ENCODE measurements at places on chromosomes 16 and 17. TPM values are rescaled to one million over a fixed set of nuclear protein-coding genes. Genes with fewer than 3 reads are reported as not detected.
A peak's percentile ranks its signal among the peaks of the same experiment; 100 is the strongest.

Gene OSGIN1
- total RNA-seq = 1.2 TPM

Gene VTN
- 6.7 TPM for total RNA-seq

Gene TPPP3
- total RNA-seq = 1.2 TPM

Gene RHBDL1
- 3.3 TPM for total RNA-seq

Gene USP31
- 19.9 TPM for total RNA-seq

Gene FZD2
- total RNA-seq = 42.1 TPM

Gene CHD9NB
- 12.2 TPM for total RNA-seq

Gene VPS25
- total RNA-seq = 119 TPM

Gene SNX20
- not detected for total RNA-seq

Gene ABI3
- total RNA-seq = 1.7 TPM

DNA sequence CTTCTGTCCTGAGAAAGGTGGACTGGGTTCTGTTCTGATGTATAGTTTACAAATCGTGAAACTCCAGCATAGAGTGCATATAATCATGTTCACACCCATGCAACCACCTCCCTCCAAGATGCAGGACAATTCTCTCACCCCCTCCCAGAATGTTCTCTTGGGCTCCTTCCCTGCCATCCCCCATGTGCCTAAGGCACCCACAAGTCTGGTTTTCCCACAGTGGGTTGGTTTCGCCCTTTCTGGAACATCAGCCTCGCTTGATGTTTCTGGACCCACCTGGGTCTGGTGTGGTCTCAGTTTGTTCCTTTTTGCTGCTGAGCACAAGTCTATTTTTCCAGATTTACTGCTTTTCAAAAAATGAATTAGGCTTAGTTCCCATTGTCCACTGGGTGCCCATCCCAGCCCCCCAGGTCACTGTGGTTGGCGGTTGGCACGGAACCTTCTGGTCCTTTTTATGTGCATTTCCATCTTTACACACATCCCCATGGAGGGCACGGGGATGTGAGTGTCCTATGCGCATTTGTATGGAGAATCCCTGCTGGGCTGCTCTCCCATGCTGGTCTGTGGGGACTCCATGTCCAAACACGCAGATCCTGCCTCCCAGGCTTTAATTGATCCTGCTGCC lies 19.0 kb downstream of the MAP2K3 start:
- peaks cover 28% of the 10 kb centered on the region for H3K36me3 ChIP-seq
- no peaks in the 10 kb centered on the region for H3K4me1 ChIP-seq
- no peaks in the 10 kb centered on the region for H3K27me3 ChIP-seq
- H3K27ac ChIP-seq = no peak overlapping the region
- no peak overlapping the region for H3K4me3 ChIP-seq

- no peak overlapping the region for H3K27ac ChIP-seq
- H3K4me3 ChIP-seq = no peak overlapping the region
- H3K27me3 ChIP-seq = no peaks in the 10 kb centered on the region
- DNase-seq = no peak
Observed at GRCh38 chr16:50944436-50944835, 202.6 kb downstream of the CYLD start.

DNA sequence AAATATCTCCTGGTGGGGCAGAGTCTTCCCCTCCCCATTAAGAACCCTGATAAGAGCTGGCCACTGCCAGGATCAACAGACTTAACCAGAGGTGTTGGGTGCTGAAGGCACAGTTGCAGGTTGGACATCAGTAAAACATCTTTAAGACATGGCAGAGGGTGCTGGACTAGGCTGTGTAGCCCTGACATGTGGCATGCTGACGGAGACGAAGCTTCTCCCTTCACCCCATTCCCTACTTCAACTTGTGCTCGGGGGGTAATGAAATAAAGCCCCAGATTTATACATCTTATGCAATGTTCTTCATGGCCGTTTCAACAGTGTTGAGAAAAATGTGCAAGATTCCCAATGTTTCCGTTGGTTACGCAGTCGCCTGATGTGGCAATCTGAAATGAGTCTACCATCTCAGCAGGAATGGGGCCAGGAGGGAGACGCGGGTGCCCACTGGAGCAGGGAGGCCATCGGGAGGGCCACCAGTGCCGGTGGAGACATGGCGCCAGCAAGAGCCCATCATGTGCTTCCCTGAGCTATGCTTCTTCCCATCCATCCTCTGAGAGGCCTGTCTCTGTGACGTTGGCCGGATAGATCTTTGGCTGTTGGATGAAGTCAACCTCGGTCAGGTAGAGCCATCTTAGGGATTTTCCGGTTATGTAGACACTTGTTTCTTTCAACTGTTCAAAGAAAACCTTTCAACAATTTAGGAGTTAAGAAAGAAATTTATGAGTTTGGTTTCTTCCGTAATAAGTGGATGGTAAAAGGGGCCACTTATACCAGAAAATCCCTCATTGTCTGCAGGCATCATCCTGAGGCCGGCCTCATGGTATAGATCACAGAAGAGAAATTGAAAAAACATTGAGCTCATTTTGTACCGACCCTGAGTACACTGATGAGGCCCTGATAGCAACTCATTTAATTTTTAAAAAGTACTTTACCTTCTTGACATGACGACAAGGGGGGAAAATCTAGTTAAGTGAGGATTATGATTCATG lies 6.4 kb downstream of the IRF8 start:
- no peaks in the 10 kb centered on the region for H3K36me3 ChIP-seq

- no peak overlapping the region for H3K27ac ChIP-seq
- H3K36me3 ChIP-seq = peaks cover 97% of the 10 kb centered on the region
- no peak for DNase-seq
- H3K4me3 ChIP-seq = no peak overlapping the region
- no peaks in the 10 kb centered on the region for H3K4me1 ChIP-seq
Observed at GRCh38 chr17:47678196-47678595, 15.8 kb upstream of the TBKBP1 start.

GRCh38 chr17:9256751-9257629 lies 235.7 kb downstream of the NTN1 start:
- H3K27ac ChIP-seq = no peak overlapping the region
- no peaks in the 10 kb centered on the region for H3K36me3 ChIP-seq
- H3K4me1 ChIP-seq = peaks cover 22% of the 10 kb centered on the region
- H3K27me3 ChIP-seq = no peaks in the 10 kb centered on the region
- DNase-seq = no peak

DNA sequence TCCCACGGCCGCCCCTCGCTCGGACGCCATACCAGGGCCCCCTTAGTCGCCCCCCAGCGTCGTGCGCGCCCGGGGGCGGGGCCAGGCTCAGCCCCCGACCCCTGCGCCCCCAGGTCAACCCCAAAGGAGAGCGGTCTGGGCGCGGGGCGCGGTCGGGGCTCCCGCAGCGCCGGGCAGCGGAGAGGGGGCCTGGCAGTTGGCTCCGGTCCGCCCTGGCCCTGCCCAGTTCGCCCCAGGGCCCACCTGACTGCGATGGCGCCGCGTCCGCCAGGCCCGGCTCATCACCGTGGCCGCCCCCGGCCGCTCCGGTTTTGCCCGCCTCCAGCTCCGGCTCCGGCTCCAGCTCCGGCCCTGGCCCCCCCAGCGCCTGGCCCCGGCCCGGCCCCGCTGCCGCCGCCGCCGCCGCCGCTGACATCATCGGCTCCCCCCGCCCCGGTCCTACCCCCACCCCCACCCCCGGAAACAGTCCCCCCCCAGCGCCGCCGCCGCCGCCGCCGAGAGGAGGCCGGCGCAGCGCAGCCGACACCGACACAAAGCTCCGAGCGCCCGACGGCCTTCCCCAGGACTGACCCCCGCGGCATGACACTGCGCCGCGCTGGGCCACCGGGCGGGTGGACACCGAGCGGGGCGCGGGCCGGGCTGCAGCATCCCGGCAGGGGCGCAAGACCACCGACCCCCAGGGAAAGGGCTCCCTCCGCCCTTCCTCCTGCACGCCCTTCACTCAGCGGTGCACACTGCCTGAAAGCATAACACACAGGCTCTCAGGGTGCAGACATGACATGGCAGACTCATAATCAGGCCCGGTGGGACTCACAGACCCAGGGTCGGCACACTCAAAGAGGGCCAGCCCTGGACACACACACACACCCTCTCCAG lies at the start of gene ZBTB4:
ZBTB4 (minus strand) TSS at position 419 of the 876 bp plus-strand sequence. CDS start 12,830 bp downstream, outside the sequence.
- H3K4me1 ChIP-seq = peaks cover 15% of the 10 kb centered on the region
- DNase-seq = peak; percentile 84
- peak within 1 kb of the TSS; percentile 84 for H3K4me3 ChIP-seq
- peak within 1 kb of the TSS; percentile 79 for H3K27ac ChIP-seq
- no peaks in the 10 kb centered on the region for H3K36me3 ChIP-seq
- no peaks in the 10 kb centered on the region for H3K27me3 ChIP-seq

DNA sequence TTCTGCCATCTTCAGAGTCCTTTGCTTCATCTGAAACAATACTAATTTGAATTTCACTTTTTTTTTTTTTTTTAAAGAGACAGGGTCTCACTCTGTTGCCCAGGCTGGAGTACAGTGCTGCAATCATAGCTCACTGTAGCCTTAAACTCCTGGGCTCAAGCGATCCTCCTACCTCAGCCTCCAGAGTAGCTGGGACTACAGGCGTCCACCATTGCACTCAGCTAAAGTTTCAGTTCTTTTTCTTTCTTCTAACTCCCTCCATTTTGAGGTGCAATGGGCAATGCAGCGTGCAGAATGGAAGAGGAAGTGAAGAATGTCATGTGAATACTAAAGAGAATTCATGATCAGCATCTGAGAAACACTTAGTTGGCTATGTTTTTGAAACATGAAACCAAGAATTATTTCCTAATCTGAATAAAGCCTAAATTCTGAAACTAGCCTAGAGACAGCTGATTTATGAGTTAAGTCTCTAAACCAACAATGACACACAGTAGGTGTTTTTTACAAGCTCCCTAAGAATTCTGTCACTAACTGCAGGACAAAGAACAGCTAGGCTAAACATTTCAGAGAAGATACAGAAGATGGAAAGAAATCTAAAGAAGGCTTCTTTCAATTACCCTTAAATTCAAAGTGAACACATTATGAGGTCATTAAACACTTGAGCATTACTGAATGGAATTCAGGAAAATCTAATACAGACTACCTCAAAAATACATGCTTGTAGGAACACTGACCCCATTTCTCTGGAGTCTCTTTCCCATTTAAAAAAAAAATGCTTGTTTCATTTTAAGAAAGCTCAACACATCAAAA lies 21.0 kb downstream of the SNN start:
- no peak overlapping the region for H3K4me3 ChIP-seq
- no peak overlapping the region for H3K27ac ChIP-seq
- no peaks in the 10 kb centered on the region for H3K4me1 ChIP-seq
- peaks cover 70% of the 10 kb centered on the region for H3K36me3 ChIP-seq
- DNase-seq = no peak
- H3K27me3 ChIP-seq = no peaks in the 10 kb centered on the region

DNA sequence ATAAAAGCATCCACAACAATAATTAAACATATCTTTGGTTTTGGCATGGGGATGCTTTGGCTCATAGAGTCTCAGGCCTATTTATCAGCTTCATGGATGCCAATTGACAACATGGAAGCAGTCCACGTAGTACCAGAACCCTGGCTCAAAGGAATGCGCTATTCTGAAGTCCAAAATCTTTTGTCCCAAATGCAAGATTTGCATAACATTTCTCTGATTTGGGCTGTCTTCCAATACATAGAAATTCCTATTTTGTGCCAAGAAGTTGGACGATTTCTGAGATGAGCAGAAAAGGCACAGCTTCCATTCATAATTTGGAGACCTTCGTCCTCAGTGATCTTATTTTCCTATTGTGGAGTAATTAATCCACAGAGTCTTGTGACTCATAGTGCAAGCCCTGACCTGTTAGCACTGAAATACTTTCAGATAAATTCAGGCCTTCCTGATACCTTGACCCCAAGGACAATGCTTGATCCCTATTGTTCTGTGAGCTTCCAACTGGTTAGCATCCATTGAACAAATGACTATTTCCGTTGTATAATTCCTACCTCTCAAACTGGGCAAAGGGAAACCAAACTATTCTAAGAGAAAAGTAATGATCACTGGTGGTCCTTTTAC lies 78.4 kb upstream of the CDH11 start:
- H3K4me3 ChIP-seq = no peak overlapping the region
- no peak for DNase-seq
- no peaks in the 10 kb centered on the region for H3K4me1 ChIP-seq
- H3K36me3 ChIP-seq = no peaks in the 10 kb centered on the region
- H3K27ac ChIP-seq = no peak overlapping the region

- no peak overlapping the region for H3K4me3 ChIP-seq
- no peak overlapping the region for H3K27ac ChIP-seq
- H3K27me3 ChIP-seq = no peaks in the 10 kb centered on the region
- DNase-seq = no peak
- H3K36me3 ChIP-seq = no peaks in the 10 kb centered on the region
- H3K4me1 ChIP-seq = no peaks in the 10 kb centered on the region
Observed at GRCh38 chr16:60727851-60728250, 1308.4 kb downstream of the CDH8 start.

GRCh38 chr17:32693194-32693897 lies 183.6 kb downstream of the MYO1D start:
- no peak overlapping the region for H3K27ac ChIP-seq
- no peak for DNase-seq
- H3K36me3 ChIP-seq = no peaks in the 10 kb centered on the region
- H3K4me1 ChIP-seq = no peaks in the 10 kb centered on the region
- no peak overlapping the region for H3K4me3 ChIP-seq

GRCh38 chr17:79504181-79504605 lies 106.7 kb downstream of the RBFOX3 start:
- no peaks in the 10 kb centered on the region for H3K36me3 ChIP-seq
- H3K4me3 ChIP-seq = no peak overlapping the region
- H3K27me3 ChIP-seq = no peaks in the 10 kb centered on the region
- H3K27ac ChIP-seq = no peak overlapping the region
- no peak for DNase-seq

- H3K27ac ChIP-seq = no peak overlapping the region
Observed at GRCh38 chr17:80106751-80107150, 5.4 kb downstream of the GAA start.

DNA sequence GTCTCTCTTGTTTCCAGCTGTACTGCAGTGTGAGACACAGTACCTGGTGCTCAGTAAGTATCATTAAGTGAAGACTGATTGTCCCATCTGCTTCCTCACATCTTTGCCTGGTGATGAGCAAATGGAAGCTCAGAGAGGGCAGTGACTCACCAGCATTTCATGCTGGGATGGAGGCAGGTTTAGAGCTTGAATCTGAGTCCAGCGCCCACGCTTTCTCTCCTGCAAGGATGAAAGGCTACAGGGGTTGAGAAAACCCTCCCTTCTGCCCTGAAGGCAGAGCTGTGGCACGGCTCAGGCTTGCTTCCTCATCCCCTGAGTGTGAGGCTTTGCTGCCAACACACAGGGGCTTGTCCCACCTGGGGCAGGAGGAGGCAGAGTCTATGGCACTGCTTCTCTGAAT lies 1.5 kb upstream of the RNF112 start:
- no peaks in the 10 kb centered on the region for H3K36me3 ChIP-seq
- no peak overlapping the region for H3K4me3 ChIP-seq
- H3K4me1 ChIP-seq = no peaks in the 10 kb centered on the region
- no peak overlapping the region for H3K27ac ChIP-seq

DNA sequence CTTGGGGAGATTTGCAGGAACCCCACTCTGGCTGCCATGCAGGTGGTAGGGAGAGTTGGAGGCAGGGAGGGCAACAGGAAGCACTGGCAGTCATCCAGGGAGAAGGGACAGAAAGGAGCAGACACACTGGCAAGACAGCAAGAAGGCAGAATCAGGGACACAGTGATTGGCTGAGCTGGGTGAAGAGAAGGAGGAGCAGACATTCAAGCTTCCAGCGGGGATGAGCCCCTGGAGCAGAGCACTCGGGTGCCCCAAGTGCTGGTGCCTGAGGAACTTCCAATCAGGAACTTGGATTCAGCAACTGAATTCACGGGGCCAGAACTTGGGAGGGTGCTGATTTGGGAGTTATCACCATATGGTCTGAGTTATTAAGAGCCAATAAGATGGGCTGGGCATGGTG lies 6.3 kb upstream of the ITGA3 start:
- H3K4me1 ChIP-seq = peaks cover 16% of the 10 kb centered on the region
- H3K4me3 ChIP-seq = no peak overlapping the region
- H3K27me3 ChIP-seq = no peaks in the 10 kb centered on the region
- no peak overlapping the region for H3K27ac ChIP-seq
- H3K36me3 ChIP-seq = no peaks in the 10 kb centered on the region
